ENCODE measurements at places on chromosomes 16 and 17. TPM values are rescaled to one million over a fixed set of nuclear protein-coding genes. Genes with fewer than 3 reads are reported as not detected.

Gene SRSF2
- polyA plus RNA-seq = 107 TPM

Gene HIC1
- polyA plus RNA-seq = 5.1 TPM

Gene PRR35
- not detected for polyA plus RNA-seq

Gene HGS
- 52.9 TPM for polyA plus RNA-seq

Gene LLGL2
- 294 TPM for polyA plus RNA-seq

Gene RAMP2
- 16.7 TPM for polyA plus RNA-seq

Gene C1QTNF8
- not detected for polyA plus RNA-seq

Gene TPSAB1
- polyA plus RNA-seq = 25.2 TPM

Gene GUCY2D
- not detected for polyA plus RNA-seq

Gene TLCD3A
- 1.8 TPM for polyA plus RNA-seq

Gene CDK3
- polyA plus RNA-seq = 15.0 TPM

Gene MYO15A
- 0.60 TPM for polyA plus RNA-seq
